GM23248 (cell line): ENCODE measurements at places on chromosomes 2 and 18. TPM values are rescaled to one million over a fixed set of nuclear protein-coding genes. Genes with fewer than 3 reads are reported as not detected.
A peak's percentile ranks its signal among the peaks of the same experiment; 100 is the strongest.

DNA sequence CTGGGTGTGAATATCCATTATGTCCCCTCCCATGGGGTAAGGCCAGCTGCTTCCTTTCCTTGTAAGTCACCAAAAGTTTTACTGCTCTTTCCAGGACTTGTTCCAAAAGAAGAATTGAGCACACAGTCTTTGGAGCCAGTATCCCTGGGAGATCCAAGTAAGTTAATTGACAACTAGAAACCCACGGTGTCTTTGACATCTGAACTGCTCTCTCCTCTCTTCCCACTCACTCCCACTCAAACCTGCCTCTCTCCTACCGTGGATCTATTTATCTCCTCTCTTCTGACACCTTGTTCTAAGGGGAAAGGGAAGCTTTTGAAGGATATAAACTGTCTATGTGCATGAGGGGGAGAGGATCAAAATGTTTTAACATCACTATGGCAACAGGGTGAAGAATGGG, 86.7 kb downstream of the VIT start:
- H3K27me3 ChIP-seq: no peaks in the 10 kb centered on the region
- no peak overlapping the region for H3K27ac ChIP-seq
- DNase-seq: no peak
- H3K4me1 ChIP-seq: peaks cover 8% of the 10 kb centered on the region; the same call in 1 of the 2 replicates
- no peak overlapping the region for H3K4me3 ChIP-seq

Gene METTL4
- 5.6 and 16.9 TPM in 2 replicates for total RNA-seq

GRCh38 chr2:171995586-171995985, 4.2 kb upstream of the METAP1D start:
- no peak for DNase-seq
- no peaks in the 10 kb centered on the region for H3K27me3 ChIP-seq
- H3K27ac ChIP-seq: no peak overlapping the region
- no peaks in the 10 kb centered on the region for H3K4me1 ChIP-seq
- H3K4me3 ChIP-seq: no peak overlapping the region
- no peaks in the 10 kb centered on the region for H3K36me3 ChIP-seq

- DNase-seq: no peak
- H3K27ac ChIP-seq: no peak overlapping the region
- H3K36me3 ChIP-seq: no peaks in the 10 kb centered on the region
- H3K4me1 ChIP-seq: no peaks in the 10 kb centered on the region
- no peaks in the 10 kb centered on the region for H3K27me3 ChIP-seq
These were observed 238.4 kb downstream of the MEIS1 start for GRCh38 chr2:66673286-66673685.

- H3K27ac ChIP-seq: no peak overlapping the region
- DNase-seq: no peak
- no peaks in the 10 kb centered on the region for H3K27me3 ChIP-seq
- H3K36me3 ChIP-seq: peaks cover 2% of the 10 kb centered on the region; the same call in 1 of the 2 replicates
- H3K4me1 ChIP-seq: peaks cover 30% of the 10 kb centered on the region
These were observed 73.8 kb downstream of the CLIP4 start for GRCh38 chr2:29189052-29189451.

GRCh38 chr2:209076151-209076550, 347.7 kb upstream of the MAP2 start:
- no peak overlapping the region for H3K27ac ChIP-seq
- no peak for DNase-seq
- H3K36me3 ChIP-seq: no peaks in the 10 kb centered on the region

GRCh38 chr2:19746611-19747309, 155.0 kb downstream of the TTC32 start:
- no peaks in the 10 kb centered on the region for H3K36me3 ChIP-seq
- 0 out of 2 replicates have a peak, but pooled peaks cover 6% of the 10 kb centered on the region for H3K4me1 ChIP-seq
- DNase-seq: peak; percentile 28
- no peaks in the 10 kb centered on the region for H3K27me3 ChIP-seq

DNA sequence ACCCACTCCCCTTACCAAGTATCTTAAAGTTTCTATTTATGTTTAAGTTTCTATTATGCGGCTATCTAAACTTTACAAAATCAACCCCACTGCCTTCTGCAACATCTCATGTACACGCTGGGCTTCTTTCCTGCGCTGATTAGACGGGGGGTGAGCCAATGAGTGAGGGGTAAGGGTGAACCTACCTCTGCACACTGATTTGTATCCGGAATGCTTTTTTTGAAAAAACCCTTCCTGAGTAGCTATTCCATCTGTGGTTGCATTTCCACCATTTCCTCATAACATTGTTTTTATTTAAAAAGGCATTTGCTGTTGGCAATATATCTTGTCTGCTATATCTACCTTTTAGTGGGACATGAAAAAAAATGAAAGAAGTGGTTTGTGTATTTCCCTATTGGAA, 6.3 kb downstream of the ALPG start:
- H3K27me3 ChIP-seq: peaks cover 27% of the 10 kb centered on the region
- no peak for DNase-seq
- H3K27ac ChIP-seq: no peak overlapping the region
- no peaks in the 10 kb centered on the region for H3K36me3 ChIP-seq

DNA sequence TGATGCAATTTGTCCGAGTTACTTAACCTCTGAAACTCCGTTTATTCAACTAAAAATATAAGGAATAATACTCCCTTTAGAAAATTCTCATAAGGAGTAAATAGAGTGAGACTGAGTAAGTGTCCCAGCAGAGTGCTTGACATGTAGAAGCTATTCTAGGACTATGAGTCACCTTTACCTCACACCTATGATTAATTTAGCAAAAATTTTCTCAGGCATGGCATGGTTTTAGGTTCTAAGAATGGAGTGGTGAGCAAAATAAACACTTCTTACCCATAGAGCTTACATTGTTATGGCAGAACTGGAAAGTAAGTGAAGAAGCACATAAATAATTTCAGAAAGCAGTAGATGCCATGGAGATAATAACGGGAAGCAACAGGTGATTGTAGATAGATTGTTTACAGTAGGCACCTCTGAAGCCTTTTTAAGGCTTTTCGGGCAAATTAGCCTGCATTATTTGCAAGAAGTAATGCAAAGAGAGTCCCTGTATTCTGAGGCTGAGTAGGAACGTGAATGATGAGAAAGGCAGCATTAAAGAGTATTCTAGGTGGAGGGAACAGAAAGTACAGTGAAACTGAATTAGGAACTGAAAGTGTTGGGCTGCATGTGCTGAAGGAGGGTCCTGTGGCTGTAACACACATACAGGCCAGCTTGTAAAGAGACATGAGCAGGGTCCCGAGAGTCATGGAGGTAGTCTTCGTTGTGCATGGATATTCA, 209.2 kb downstream of the ZNF407 start:
- peak; percentile 91 for DNase-seq
- H3K36me3 ChIP-seq: no peaks in the 10 kb centered on the region
- no peaks in the 10 kb centered on the region for H3K27me3 ChIP-seq
- peak overlapping the region; percentile 79 for H3K27ac ChIP-seq
- H3K4me3 ChIP-seq: peak overlapping the region; percentile 53

GRCh38 chr2:168486477-168486876, 30.4 kb downstream of the CERS6 start:
- no peak for DNase-seq
- no peak overlapping the region for H3K4me3 ChIP-seq
- H3K4me1 ChIP-seq: peaks cover 18% of the 10 kb centered on the region

DNA sequence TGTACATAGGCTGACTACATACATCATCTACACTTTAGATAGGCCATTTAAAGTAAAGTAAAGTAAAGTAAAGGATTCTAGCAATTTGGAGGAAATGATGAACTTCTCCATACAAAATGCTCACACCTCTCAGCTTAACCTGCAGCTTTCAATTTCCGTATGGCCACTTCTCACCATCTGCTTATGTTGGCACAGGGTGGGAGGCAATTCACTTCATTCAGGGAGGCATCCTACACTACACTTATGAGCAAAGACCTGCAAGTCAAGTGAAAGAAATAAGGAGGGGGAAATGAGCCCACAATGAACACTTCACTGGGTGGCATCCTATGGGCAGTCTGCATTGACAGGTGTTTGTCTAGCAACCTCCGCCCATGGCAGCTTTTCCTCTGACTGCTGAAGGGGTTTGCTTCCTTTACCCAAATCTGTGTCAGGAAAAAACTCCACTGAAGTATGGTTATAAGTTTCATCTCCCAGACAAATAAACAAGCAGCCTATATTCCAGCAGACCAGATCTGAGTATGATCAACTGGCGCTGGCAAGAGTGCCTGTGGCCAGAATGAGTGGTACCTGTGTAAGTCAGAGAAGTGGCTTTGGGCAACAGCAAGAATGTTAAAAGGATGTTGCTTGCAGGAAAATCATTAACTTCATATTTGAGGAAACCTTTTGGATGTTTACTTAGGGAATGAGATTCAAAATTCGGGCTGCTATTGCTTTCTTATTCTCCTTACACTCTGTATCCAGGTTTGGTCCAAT, 449.1 kb downstream of the TGIF1 start:
- no peaks in the 10 kb centered on the region for H3K36me3 ChIP-seq
- H3K4me1 ChIP-seq: peaks cover 15% of the 10 kb centered on the region
- no peak for DNase-seq
- no peaks in the 10 kb centered on the region for H3K27me3 ChIP-seq

DNA sequence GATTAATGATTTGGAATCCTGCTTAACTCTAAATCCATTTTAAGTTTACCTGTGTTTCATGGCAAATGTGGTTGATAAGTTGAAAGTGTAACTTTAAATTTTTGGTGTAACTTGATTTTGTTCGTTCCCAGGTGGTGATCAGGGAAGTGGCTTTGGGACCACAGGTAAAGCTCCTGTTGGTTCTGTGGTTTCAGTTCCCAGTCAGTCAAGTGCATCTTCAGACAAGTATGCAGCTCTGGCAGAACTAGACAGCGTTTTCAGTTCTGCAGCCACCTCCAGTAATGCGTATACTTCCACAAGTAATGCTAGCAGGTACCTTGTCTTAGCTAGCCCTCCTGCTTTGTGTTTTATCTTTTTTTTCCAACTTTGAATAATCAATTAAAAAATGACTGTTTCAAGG, 62.8 kb downstream of the AGFG1 start:
- no peak overlapping the region for H3K4me3 ChIP-seq
- no peaks in the 10 kb centered on the region for H3K4me1 ChIP-seq
- peaks cover 83% of the 10 kb centered on the region for H3K36me3 ChIP-seq
- H3K27ac ChIP-seq: no peak overlapping the region
- no peak for DNase-seq

Gene TMEM169
- under 0.01 TPM in 1 of 2 replicates, not detected in the other for total RNA-seq

DNA sequence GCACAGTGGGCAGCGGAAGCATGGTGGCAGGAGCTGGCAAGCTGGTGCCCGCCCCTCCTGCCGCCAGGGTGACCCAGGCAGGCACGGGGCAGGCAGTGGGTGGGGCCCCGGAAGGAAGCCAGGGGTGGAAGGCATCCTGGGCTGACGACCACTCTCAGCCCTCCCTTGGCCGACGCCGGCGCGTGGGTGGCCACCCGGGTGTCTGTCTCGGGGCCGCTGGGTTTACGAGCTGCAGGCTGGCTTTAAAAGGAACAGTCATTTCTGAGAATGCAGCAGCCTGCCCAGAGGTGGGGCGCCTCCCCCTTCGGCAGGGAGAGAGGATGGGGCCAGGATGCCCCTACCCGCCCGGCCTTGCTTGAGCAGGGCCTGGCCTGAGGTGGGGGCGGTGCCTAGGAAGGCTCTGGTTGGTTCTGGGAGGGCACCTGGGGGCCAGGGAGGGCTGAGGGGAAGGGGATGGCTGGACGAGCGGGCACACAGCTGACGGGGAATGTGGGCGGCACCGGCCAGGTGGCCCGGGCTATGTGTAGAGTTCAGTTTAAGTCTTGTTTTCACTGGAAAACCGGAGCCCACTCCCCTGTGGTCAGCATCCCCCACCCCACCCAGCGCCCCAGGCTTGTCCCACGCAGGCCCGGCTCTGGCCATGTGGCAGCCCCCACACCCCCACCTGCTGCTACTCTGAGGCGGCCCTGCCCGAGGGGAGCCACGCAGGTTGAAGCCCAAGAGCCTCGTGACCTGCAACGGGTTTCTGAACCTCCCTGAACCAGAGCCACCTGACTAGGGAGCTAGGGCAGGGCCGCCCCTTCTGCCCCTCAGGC, 6.3 kb downstream of the BOK start:
- no peaks in the 10 kb centered on the region for H3K27me3 ChIP-seq
- H3K4me3 ChIP-seq: no peak overlapping the region
- H3K36me3 ChIP-seq: no peaks in the 10 kb centered on the region
- peaks cover 38% of the 10 kb centered on the region for H3K4me1 ChIP-seq
- DNase-seq: peak; percentile 64

DNA sequence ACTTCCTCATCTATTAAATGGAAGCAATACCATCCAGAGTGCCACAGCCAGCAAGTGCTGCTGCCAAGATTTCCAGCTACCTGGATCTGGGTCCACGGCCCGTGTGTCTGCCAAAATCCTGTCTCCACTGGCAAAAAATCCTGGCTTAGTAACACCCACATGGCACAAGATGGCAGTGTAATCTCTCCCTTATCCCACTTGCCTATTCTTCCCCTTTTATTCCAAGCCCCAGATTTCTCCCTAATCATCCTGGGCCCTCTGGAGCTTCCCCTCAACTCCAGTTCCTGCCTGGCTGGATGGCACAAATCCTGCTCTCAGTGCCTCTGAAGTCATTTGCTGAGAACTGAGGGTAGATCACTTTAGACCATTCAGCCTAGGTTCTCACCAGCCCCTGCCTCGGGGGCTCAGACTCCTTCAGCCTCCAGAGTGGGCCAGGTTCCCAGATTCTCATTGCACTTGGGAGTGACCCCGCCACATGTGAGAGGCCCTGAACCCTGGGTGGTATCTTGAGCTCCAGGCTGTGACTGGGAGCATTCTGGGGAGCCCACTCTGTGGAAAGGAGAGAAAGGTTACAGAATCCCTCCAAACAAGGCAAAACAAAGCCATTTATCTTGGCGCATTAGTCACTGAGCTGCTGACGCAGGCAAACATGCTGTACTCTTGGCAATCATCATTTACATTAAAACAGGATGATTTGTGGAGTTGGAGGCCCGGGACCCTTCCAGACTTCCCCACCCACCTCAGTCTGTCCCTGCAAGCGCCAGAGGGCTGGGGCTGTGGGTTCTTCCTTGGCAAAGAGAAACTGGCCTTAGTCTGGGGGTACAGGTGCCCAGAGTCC, 325.8 kb downstream of the DYSF start:
- peaks cover 20% of the 10 kb centered on the region for H3K4me1 ChIP-seq
- no peak overlapping the region for H3K4me3 ChIP-seq
- H3K27me3 ChIP-seq: no peaks in the 10 kb centered on the region
- DNase-seq: peak; percentile 58
- no peak overlapping the region for H3K27ac ChIP-seq

Gene PAIP2B
- total RNA-seq: under 0.01 TPM in 2 replicates

GRCh38 chr2:172087207-172087779, 2.0 kb downstream of the DLX1 start:
- H3K27ac ChIP-seq: peak overlapping the region; percentile 92
- no peaks in the 10 kb centered on the region for H3K36me3 ChIP-seq
- H3K4me1 ChIP-seq: peaks cover 8% of the 10 kb centered on the region; the same call in 1 of the 2 replicates
- DNase-seq: peak; percentile 54
- peaks cover 13% of the 10 kb centered on the region for H3K27me3 ChIP-seq

GRCh38 chr2:105144152-105144940, 97.2 kb upstream of the GPR45 start:
- H3K36me3 ChIP-seq: no peaks in the 10 kb centered on the region
- H3K27ac ChIP-seq: no peak overlapping the region
- peak overlapping the region; percentile 63 for H3K4me3 ChIP-seq
- DNase-seq: peak; percentile 3
- H3K4me1 ChIP-seq: peaks cover 5% of the 10 kb centered on the region; the same call in 1 of the 2 replicates

Gene DSC2
- not detected in 2 replicates for total RNA-seq

Gene STK36
- total RNA-seq: 17.5 and 24.5 TPM in 2 replicates
